ENCODE measurements at places on chromosomes 4 and X.
A peak's percentile ranks its signal among the peaks of the same experiment; 100 is the strongest.

DNA sequence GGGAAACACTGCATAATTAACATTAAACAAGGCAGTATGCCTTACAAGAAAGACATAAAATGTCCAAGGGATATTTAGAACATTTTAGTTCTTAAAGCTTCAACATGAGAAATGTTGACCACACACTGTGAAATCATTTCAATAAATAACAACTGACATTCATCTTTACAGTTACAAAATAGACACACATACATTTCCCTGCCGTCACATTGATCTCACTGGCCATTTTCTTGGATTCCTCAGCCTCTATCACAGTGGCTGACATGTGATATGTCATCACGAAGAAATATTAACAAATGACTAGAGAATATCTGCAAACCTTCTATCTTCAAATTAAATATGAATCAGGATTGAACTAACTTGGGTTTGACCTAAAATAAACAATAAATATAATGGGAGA, 1.9 kb downstream of the CXCL2 start:
- DNase-seq = no peak

- DNase-seq = no peak
Measured at GRCh38 chrX:69238887-69239231, 73.6 kb upstream of the PJA1 start.

GRCh38 chr4:27187786-27188185, 327.1 kb downstream of the STIM2 start:
- DNase-seq = no peak

GRCh38 chr4:87947381-87948160, 27.9 kb upstream of the SPP1 start:
- no peak for DNase-seq

DNA sequence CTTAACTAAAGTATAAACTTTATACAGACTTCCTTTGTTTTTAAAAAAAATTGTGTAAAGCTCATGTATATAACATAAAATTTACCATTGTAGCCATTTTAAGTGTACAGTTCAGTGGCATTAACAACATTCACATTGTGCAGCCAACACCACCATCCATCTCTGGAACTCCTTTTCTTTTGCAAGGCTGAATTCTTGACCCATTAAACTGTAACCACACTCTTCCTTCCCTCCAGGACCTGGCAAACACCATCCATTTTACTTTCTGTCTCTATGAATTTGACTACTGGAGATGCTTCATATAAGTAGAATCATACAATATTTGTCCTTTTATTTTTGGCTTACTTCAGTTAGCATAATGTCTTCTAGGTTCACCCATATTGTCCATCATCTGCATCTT, 104.7 kb downstream of the RASL11B start:
- DNase-seq = no peak

- no peak for DNase-seq
Measured at GRCh38 chrX:149013081-149013480, 492.0 kb downstream of the IDS start.

- DNase-seq = no peak
Measured at GRCh38 chr4:175807547-175807946, 4.5 kb downstream of the GPM6A start.

- DNase-seq = peak; percentile 30
Measured at GRCh38 chr4:111362941-111363361, 740.1 kb upstream of the PITX2 start.

GRCh38 chrX:9650091-9650490, 115.6 kb downstream of the GPR143 start:
- no peak for DNase-seq

DNA sequence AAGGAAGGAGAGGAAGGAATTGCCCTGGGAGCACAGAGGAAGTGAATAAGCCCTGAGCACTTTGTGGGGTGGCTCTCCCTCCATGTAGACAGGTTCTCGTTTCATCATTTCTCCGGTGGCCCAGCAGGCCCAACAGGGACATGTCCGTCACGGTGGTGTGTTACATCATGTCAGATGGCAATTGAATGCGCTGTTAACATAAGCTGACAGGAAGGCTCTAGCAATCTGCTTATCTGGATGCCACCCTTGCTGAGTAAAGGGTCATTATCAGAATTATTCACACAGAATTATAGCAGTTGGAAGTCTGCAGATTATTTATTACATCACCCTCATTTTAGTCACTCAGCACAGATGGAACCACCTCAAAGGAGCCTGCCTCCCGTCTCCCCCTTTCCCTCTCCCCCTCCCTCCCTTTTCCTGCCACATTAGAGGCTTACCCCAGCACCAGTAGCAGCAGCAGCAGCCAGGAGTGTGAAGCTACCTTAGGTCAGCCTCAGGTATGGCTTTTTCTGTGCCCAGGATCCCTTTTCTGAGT, 124.3 kb upstream of the TRIM2 start:
- no peak for DNase-seq

DNA sequence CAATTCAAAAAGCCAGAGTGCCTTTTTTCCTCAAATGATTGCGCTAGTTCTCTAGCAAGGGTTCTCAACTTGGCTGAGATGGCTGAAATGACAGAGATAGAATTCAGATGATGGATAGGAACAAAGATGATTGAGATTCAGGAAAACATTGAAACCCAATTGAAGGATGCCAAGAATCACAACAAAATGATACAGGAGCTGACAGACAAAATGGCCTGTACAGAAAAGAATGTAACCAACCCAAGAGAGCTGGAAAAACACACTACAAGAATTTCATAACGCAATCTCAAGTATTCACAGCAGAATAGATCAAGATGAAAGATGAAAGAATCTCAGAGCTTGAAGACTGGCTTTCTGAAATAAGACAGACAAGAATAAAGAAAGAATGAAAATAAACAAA, 51.7 kb upstream of the MMAA start:
- no peak for DNase-seq

DNA sequence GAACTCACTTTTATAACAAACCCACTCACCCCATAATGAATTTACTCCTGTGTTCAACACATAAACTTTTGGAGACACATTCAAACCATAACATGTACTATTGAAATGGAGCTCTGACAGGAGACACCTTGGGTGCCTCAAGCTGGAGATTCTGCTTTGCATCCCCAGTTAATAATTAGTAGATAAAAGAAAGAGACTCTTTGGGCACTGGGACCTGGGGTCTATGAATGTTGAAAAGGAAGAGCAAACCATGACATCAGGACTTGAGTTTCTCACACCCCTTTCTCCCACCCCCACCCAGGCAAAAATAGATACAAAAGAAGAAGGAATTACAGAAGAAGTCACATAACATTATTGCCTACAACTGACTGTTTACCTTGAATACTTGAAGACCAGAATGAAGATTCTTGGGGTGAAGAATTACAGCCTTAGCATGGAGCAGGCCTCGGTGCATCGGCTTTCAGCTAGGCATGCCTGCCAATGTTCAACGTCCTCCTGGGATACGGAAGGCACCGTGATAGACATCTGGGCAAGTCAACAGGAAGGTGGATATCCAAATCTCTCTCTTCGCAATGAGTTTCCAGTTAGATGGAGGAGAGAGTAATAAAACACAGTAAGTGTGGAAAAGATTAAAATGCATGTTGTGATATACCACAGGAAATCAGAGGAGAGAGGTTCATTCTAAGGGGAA, 316.0 kb downstream of the TRIML1 start:
- no peak for DNase-seq

GRCh38 chr4:107709916-107710315, 10.1 kb downstream of the PAPSS1 start:
- DNase-seq = no peak

All from psoas muscle (tissue), 8 donors.